ENCODE measurements at places on chromosomes 5 and 9.
A peak's percentile ranks its signal among the peaks of the same experiment; 100 is the strongest.

DNA sequence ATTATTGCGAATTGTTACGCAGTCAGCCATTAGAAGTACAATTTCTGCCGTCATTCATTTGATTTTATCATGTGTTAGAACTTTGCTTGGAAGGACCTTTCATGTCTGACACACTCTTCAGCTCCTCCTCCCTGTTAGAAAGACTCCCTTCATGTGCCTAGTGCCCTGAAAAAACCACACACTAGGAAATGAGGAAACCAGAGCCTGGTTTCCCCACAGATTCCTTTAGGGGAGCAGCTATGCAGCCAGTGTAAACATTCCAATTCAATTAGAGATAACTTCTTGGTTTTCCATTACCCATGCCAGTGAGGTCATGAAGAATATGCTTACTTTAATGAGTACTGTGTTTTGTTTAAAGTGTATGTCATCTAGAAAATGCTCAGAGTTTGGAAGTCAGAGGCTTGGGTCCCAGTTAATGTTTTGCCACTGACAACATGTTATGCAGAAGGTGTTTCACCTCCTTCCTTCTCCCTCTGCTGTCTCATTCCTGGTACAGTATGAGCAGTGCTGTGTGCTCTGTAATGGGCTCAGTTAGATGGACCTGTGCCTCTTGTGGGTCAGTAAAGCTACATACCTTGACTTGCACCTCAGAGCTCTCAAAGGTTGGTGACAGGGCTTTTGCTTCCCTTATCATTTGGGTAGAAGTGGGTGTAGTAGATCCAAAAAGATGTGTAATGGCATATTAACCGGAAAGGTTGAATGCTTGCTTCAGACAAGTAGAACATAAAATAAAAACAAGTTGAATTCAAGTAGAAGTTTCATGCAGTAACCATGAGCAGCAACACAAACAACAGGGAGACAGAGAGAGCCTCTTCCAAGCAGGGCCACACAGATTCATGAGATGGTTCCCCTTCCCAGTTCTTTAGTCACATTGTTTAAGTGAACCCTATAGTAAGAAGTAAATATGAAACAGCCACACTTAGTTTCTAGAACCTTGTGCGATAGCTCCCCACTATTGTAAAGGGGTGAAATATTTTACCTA, 52.6 kb upstream of the TNFAIP8 start:
- no peak for DNase-seq

- no peak for DNase-seq
These were observed 69.0 kb downstream of the SV2C start for GRCh38 chr5:76152161-76152560.

- DNase-seq = no peak
These were observed 9.1 kb upstream of the OR2S2 start for GRCh38 chr9:35967042-35967441.

- DNase-seq = peak; percentile 19
These were observed 1000.5 kb downstream of the PTPRD start for GRCh38 chr9:9612270-9612669.

GRCh38 chr9:82799286-82799685, 263.7 kb downstream of the RASEF start:
- no peak for DNase-seq

All from hematopoietic multipotent progenitor cell treated with erythropoietin and hydrocortisone succinate and interleukin-3 and kit ligand, for 4 days (in vitro differentiated cells).